ENCODE measurements at places on chromosomes 11 and 22.

DNA sequence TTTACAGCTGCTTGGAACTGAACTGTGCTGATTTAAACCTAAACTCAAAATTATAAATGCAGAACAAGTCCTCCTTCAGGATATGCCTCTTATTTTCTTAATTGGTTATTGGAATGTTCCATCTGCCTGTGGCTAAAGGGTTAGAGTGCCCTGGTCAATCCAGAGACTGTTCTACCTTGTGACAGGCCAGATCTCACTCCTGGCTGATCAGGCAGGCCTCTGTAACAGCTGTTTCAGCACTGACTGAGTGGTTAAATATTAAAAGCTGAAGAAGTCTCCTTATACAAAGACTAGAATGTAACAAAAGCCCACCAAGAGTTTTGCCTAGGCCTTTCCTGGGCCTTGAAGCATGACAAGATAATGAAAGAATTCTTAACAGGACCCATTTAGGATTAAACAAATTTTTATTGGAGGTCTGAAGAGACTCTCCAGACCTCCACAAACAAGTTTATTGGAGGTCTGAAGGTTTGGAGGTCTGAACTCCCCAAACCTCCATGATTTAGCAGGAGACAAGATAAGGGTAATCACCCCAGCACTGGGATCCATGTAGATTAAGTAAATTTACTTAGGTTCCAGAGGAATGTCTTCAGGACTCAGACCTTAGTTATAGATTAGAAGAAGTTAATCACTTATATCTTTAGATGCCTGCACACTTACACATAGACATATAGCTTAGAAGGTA lies 35.8 kb downstream of the TMPRSS5 start:
- no peak for DNase-seq

DNA sequence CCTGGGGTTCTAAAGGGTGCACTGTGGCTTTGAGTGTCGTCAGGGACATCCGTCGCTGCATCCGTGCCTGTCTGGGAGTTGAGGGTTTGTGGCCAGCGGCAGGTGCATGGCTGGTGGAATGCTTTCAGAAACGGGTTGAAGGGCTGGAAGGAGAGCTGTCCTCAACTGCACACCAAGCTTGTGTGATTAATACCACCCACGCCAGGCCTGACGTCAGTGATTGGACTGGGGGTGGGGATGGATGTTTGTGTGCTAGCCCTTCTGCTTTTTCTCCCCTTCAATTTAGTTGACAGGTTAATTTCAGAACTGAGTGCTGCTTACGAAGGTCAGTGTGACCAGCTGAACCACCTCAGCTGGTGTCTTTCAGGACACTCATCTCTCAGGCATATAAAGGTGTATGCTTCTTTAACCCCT lies 3.2 kb upstream of the GAB2 start:
- no peak for DNase-seq

- no peak for DNase-seq
These were observed 56.9 kb upstream of the CSNK2A3 start for GRCh38 chr11:11409901-11410300.

GRCh38 chr11:106714199-106714598 lies 304.1 kb downstream of the GUCY1A2 start:
- DNase-seq: no peak

GRCh38 chr11:102603091-102603490 lies 22.0 kb downstream of the MMP20 start:
- DNase-seq: no peak

- no peak for DNase-seq
These were observed 6.9 kb downstream of the ACCS start for GRCh38 chr11:44072757-44073658.

DNA sequence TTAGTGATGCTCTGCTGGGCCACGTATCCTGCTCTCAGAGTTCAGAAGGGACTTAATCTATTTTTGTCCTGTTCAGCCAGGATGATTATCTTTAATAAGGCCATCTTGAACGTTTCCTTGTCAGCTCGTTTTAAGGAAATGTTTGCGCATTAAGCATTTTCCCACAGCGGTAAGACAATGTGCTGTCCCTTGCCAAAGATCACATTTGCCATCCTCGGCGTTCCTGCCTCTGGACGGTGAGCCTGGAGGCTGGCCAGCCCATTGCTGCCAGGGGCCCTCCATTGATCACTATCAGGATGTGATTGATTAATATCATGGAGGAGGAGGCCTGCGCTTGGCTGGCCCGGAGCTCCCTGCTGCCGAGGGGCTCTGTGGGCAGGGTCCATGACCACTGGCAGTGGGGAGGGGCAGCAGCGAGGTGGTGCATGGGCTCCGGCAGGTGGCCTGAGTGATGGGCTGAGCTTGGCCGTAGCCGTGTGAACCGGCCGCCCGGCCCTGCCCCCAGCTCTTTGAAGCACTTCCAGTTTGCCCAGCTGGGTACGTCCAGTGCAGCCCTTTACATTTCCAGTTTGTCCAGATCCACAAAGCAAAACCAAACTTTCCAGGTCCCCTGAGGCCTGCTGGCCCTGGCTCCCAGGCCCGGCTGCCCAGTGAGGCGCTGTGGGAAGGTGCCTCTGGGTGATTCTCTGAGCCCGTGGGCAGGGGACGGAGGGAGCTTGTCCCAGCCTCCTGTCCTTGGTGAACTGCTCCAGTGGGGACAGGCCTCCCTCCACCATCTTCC lies 49.5 kb upstream of the SMIM38 start:
- no peak for DNase-seq

DNA sequence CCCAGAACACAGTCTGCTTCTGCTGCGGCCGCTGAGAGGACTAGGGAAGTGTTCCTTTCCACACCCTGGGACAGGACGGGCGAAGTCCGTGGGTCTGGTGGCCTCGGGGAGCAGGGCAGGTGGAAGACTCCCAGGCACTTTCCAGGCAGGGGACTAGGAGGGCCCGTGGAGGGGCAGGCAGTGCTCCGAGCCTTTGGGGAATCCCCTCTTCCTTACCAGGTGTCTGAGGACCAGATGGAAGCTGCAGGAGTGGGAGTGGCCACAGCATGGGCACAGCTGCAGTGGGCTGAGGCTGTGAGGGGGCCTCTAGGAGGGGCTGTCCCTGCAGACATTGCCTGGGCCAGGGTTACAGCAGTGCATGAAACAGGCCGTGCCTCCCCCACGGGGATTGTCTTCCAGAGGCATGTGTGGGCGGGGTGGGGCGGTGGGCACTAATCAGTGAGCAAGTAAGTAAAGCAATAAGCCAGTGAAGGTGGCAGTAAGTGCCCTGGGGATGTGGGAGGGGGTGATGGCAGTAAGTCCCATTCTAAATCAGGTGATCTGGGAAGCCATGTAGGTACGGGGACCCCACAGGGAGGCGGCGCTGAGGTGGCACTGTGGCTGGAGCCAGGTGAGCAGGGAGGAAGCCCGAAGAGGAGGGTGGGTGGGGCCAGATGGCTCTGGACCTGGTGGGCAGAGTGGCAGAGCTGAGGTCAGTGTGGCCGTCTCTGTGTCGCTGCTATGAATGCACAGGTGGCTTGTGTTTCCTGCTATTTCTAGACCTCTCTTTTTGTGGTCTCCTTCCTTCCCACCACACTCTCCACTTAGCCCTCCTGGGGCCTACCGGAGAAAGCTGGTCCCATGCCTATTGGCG lies 66.4 kb downstream of the CTTN start:
- DNase-seq: no peak

DNA sequence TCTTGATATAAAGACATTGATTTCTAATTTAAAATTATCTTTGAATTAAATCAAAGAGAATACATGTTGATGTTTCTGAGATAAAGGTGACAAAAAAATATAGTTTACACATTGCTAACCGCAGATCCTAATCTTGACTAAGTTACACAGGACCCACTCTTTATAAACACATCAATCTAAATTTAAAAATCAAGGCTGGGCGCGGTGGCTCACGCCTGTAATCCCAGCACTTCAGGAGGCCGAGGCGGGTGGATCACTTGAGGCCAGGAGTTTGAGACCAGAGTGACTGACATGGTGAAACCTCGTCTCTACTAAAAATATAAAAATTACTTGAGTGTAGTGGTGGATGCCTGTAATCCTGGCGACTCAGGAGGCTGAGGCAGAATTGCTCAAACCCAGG lies 1.9 kb downstream of the ARFGAP3 start:
- no peak for DNase-seq

DNA sequence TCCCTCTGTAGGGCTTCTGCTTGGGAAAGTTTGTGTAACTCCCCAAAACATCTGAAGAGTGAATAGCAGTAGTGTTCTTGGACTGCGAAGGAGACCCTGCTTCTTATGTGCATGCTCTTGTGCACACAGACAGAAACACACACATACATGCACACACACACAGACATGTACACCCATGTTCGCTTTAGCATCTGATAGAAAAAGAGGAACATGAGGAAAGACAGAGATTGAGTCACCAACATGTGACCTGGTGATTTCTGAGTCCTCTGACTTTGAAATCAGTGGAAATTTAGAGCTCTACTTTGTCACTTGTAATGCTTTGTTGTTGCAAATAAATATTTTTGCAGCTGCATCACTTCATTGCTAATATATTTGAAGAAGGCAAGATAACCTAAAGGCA lies 23.8 kb downstream of the CD44 start:
- no peak for DNase-seq

DNA sequence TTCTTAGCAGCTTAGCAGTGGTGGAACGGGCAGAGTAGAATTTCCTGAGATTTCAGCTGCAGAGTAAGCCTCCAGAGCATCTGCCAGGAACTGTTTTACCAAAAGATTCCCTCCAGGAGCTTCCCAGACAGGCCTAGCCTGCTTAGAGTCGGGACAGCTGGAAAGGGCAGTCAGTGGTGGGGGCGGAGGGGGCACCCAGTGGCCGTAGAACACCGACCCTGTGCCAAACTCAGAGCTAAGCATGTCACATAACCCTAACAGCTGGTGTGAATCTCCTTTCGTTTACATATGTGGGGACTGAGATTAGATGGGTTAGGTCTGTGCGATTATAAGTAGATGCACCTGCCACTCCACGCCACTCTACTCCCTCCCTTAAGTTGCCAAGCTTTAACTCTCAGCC lies 80.0 kb upstream of the CRTAM start:
- no peak for DNase-seq

DNA sequence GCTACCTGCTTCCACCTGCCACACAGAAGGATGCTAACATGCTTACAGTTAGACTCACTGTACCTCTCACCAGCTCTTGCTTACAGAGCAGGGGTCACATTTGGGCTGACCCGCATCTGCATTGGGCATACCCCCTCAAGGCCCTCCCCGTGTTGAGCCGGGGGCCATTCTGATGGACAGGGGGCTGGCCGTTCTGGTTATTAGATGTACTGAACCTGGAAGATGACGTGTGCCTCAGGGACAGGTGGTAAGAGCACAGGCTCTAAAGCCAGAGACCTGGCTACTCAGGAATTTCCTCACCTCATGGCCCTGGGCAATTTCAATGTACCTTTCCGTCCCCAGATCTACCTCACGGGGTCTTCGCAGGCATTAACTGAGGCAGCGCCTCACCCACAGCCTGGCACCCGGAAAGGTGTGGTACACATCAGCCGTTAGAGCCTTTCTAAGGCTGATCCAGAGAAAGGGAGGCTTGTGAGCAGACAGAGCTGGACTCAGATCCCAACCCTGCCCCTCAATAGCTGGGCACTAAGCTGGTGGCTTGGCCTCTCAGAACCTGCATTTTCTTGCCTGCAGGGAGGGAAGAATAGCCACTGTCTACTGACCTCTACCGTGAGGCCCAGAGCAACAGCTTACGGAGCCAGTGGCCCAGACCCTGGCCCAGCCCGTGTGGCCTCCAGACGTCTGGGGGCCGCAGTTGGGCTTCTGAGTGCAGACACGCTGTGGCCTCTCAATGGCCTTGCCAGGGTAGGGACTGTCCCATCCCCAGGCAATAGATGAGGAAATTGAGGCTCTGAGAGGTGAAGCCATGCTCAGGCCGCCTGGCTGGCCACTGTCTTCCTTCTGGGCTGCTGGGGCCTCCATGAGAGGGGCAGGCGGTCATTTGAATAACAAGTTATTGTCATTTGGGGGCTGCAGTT lies 100.6 kb downstream of the MORC2 start:
- DNase-seq: no peak

DNA sequence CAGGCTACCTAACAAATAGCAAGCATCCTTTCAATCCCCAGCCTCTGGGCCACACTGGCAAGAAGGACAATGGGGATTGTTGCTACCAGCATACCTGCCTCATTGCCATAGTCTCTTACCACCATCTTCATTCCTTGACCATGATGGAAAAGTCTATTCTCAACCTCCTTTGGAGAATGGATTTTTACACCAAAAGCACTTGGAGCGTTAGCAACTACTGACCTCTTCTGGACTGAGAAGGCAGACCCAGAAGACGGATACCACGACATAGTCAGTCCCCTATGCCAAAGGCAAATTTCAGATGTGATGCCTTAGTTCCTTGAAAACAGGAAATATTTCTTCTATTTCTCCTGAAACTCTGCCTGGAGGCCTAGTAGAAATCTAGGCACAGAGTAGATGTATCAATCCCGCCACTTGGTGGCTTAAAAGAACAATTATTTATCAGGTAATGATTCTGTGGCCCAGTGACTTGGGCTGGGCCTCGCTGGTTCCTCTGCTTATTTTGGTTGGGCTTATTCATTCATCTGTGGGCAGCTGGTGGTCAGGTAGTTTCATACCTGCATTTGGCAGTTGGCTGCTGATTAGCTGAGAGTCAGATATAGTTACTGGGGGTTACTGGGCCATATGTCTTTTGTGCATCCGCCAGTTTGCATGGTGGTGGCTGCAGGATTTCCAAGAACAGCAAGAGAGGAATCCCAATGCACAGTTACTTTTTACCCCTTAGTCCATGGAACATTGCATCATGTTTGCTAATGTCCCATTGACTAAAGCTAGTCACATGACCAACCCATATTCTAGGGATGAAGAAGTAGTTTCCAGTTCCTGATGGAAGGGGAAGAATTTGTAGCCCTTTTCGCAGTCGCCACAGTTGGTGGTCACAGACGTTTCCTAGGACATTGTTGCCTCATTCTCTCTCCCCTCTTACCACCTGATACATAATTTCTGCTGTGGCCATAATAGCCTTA lies 75.2 kb downstream of the DHCR7 start:
- no peak for DNase-seq

GRCh38 chr11:121839781-121840180 lies 276.2 kb downstream of the BLID start:
- no peak for DNase-seq

- no peak for DNase-seq
These were observed 19.9 kb downstream of the UNC93B1 start for GRCh38 chr11:67983951-67984350.

DNA sequence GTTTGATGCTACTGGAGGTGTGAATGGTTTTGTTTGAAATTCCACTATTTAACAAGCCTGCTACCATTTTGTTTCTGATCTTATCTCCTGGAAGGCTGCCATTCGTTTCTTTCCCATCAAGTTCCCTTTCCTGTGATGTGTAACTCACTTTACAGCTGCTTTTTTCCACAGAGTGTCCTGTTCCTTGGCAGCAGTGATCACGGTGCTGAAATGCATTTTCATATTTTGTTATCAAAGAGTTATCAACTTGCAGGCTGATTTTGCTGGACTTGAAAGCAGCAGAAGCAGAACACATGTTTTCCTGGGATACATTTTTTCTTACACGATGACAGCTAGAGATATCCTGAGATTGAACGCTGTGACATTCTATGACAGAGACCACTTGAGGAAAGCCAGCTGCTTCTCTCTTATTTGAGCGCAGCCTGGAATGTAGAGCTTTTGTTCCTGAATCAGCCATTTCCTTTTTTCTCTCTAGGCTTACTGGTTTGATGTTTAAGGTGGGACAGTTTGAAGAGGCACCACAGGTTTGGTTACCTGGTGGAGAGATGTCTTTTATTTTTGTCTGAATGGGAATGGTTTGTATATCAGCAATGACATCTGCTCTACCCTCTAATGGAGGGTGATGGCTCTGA lies 34.7 kb downstream of the PRR14L start:
- no peak for DNase-seq
